Mammary epithelial cell (primary cell): ENCODE measurements at places on chromosomes 7 and 10. TPM values are rescaled to one million over a fixed set of nuclear protein-coding genes. Genes with fewer than 3 reads are reported as not detected.

DNA sequence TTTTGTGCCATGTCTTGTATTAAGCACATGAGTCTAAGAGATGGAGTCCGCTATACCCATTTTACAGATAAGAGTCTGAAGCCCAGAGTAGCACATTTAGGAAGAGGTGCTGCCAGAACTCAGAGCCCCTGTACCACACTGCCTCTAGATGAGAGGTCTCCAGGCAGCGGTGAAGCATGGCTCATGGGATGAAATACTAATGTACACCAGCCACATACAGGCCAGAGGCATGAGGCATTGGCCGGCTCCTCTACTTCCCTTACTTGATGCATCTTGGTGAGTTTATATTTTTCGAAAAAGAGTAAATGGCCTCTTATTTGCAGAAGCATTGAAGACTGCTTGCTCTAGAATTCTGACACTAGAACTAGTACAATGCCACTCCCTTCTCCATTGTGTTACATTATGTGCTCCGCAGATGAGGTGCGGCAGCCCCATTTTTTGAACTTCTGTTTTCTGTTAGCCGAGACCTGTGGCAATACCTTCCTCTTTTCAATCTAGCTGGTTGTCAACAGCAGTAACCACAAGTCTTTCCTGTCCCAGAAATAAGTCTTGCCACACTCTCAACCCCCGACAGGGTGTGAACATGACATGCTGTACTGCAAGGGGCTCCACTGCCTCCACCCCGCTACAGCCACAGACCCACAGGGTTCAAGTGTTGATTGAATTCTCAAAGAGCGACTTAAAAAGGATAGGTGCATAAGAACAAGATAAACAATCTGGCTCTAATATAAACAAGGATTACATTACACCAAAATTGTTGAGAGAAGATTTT lies 145.3 kb downstream of the CELF2 start:
- no peak for DNase-seq

GRCh38 chr7:155283565-155284194 lies 14.0 kb upstream of the INSIG1 start:
- no peak for DNase-seq

DNA sequence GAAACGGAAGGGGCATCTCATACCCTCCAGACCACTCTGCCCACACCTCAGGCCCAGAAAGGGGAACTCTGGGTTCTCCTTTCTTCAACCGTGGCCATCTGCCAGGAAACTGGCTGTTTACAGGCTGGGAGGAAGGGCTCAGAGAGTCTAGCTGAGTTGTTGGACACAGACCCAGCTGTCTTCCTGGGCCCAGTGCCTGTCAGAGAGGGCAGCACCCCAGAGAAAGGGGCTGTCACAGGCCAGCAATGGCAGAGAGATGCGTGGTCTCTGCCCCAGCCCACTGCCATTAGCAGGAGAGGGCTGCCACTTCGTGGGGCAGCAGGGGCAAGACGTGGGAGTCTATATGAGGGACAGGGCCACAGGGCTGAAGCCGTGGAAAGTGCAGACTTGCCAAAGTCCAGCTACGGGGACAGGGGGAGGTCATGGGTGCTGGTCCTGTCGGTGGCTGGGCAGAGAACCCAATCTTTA lies 11.0 kb downstream of the GRID1 start:
- no peak for DNase-seq

- DNase-seq = peak; percentile 47
Observed at GRCh38 chr7:41855798-41856197, 152.9 kb upstream of the INHBA start.

DNA sequence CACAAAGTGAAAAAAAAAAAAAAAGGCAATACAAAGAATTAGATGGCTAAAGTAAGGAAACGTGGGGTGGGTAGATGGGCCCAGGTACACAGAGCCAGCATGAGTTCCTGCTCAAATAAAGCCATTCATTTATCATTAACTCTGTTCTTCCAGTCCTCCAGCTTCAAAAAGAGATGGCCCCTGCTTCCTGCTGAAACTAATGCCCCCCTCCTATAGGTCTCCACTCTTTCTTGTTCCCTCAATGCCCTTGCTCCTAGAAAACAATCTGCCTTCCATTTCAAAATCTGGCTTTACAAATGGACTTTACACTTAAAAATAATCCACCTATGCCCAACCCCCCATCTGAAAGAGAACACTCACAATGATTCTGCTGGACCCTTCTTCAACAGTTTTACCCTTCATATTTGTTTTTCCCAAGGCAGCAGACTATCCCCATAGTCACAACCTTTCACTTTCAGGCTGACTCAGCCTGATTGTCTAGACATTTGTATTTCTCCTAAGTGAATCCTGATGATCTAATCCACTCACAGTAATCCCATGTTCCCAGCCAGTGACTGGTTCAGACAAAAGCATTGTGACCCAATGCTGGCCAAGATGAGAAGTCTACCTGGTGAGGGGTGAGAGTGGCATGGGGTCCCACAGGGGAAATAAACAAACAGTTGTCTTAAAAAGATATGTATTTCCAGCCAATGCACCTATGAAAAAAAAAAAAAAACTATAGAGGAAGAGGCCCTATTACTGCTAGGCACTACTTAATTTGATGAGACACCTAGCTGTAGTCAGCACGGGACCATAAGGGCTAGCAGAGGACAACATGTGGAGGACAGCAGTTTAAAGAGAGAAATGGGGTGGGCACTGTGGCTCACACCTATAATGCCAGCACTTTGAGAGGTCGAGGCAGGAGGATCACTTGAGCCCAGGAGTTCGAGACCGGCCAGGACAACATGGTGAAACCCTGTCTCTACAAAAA lies 74.6 kb upstream of the GRID1 start:
- DNase-seq = peak; percentile 70

DNA sequence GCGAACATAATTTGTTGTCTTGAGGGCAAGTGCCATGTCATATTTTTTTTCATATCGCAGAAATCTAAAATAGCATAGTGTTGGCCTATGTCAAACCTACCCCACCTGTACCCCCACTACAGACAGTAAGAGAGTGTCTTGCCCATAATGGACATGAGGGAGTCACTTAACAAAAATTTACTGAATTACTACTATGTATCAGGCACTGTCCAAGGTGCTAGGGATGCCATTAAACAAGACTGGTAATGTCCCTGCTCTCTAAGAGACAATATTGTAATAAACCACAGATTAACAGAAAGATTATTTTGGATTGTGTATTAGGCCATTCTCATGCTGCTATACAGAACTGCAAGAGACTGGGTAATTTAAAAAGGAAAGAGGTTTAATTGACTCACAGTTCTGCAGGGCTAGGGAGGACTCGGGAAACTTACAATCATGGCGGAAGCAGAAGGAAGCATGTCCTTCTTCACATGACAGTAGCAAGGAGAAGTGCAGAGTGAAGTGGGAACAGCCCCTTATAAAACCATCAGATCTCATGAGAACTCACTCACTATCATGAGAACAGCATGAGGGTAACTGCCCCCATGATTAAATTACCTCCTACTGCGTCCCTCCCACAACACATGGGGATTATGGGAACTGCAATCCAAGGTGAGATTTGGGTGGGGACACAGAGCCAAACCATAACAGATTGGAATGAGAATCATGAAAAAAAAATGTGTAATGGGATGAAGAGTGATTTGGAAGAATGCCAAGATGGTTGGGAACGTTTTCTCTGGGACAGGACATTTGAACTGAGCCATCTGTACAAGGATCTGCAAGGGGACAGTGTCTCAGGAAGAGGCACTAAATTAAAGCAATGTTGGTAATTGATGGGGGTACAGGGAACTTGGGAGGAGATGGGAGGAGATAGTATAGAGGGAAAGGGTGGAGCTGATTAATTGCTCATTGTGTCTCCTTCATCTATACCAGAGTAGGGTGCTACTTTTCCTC lies 108.5 kb downstream of the FAM107B start:
- no peak for DNase-seq

DNA sequence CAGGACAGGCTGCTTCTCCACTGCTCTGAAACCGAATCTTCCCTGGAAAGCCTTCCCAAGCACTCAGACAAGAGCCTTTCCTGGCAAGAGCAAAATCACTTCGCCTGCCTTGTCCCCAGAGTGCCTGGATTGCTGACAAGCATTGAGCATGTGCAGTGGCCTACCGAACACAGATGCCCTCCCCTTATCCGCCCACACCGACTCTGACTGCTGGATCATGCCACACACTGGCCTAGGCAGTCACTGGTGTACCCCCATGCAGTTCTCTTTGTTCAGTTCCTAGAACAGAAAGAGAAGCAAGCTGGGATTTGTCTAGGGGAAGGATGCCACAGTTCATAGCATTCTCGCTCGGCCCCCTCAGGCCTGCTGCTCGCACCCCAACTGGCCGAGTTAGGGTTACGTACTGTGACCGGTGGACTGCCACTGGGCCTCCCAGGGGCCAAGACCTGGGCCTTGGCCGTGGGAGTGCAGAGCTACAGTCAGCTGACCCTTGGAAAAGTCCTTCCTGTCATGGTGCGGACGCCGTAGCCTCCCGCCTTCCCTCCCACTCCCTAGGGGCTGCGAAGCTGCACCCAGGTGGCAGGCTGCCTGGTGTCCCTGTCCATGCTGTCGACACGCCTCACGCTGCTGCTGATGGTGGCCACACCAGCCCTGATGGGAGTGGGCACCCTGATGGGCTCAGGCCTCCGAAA lies 6.9 kb downstream of the ABCB8 start:
- no peak for DNase-seq

GRCh38 chr7:150851492-150852370 lies 586 bp upstream of the AOC1 start:
- DNase-seq = no peak

GRCh38 chr7:44802418-44803025 lies 6.0 kb downstream of the PPIA start:
- DNase-seq = no peak

- no peak for DNase-seq
Observed at GRCh38 chr10:132746801-132747625, 38.9 kb downstream of the NKX6-2 start.

- DNase-seq = peak; percentile 18
Observed at GRCh38 chr7:129351320-129351719, 82.9 kb upstream of the STRIP2 start.

GRCh38 chr7:151838072-151838471 lies 38.8 kb downstream of the PRKAG2 start:
- no peak for DNase-seq

- DNase-seq = no peak
Observed at GRCh38 chr10:1860351-1860750, 123.0 kb upstream of the ADARB2 start.

DNA sequence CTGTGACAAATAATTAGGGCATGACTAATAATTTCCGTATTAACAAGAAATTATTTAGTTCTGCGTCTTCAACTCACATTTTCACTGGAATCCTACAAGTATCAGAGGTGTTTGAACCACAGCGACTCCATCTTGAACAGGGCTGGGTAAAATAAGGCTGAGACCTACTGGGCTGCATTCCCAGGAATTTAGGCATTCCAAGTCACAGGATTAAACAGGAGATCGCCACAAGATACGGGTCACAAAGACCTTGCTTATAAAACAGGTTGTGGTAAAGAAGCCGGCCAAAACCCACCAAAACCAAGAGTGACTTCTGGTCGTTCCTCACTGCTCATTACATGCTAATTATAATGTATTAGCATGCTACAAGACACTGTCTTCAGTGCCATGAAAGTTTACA lies 14.9 kb upstream of the LANCL2 start:
- no peak for DNase-seq

CD36 gene
- 0.10 TPM for polyA plus RNA-seq

RADIL gene
- 0.17 TPM for polyA plus RNA-seq

TCAF2 gene
- polyA plus RNA-seq = 2.6 TPM

SEPTIN14 gene
- polyA plus RNA-seq = not detected

PLEKHS1 gene
- polyA plus RNA-seq = not detected

MYL10 gene
- polyA plus RNA-seq = not detected
